ENCODE measurements at places on chromosomes 5 and 9. TPM values are rescaled to one million over a fixed set of nuclear protein-coding genes. Genes with fewer than 3 reads are reported as not detected.

- no peak for DNase-seq
Observed at GRCh38 chr9:99445371-99445891, 223.3 kb downstream of the SEC61B start.

DNA sequence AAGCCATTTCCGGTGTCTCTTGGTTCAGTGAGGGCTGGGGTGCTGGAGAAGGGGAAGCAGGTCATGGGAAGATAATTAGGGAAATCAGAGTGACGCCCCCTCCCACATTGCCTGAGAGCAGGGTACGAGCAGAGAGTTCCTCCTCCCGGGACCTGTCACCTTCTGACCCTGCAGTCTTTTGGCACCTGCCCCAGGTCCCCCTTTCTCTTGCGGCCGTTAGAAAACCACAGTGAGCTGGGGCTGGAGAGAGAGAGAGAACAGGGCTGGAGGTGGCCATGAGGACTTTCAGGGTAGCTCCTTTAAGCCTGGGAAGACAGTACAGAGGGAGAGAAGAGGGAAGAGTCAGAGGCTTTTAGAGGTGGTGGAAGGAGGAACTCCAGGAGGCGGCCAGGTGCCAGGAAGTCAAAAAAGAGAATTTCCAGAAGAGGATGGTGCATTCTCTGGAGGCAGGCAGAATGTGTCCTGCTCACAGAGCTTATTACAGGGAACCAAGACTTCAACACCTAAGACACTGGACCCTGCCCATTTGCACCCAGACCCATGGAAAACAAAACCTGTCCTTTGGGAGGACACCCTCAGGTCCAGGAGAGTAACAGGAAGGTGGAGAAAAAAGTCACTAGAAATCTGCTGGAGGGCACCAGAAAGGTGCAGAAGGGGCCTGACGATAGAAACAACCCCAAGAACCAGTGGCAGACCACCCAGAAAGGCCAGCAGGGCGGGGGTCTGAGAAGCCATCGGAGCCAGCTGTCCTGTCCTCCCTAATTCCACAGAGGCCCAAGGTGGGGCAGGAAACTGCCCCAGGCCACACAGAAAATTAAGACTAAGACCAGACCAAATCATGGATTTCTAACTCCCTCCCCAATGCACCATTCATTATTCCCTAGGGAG is 6.5 kb upstream of the ACSL6 start:
- no peak for DNase-seq

- no peak for DNase-seq
Observed at GRCh38 chr5:31106278-31106677, 87.2 kb upstream of the CDH6 start.

GRCh38 chr9:107694390-107694789 is 204.8 kb upstream of the KLF4 start:
- no peak for DNase-seq

AFAP1L1 gene
- polyA plus RNA-seq: not detected

RAB24 gene
- 26.4 TPM for polyA plus RNA-seq

SCGB3A2 gene
- polyA plus RNA-seq: not detected

GRCh38 chr5:37064442-37064841 is 184.7 kb downstream of the CPLANE1 start:
- DNase-seq: no peak

DNA sequence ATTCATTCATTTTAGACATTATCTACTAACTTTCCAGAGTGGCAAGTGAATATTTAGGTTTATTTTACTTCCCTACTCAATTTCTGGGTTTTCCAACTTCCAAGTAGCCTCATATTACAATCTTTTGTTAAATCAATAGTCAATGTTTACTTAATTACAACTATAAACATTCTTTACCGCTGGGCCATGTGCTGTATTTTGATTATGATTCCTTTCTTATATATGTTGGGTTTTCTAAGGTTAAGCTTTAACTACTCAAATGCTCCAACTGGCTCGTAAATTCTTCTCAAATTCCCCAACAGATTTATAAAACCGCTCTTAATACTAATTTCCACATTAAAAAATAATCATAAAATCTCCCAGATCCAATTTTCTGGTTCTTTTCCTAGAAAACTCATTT is 110.1 kb upstream of the ABCA1 start:
- DNase-seq: no peak

DNA sequence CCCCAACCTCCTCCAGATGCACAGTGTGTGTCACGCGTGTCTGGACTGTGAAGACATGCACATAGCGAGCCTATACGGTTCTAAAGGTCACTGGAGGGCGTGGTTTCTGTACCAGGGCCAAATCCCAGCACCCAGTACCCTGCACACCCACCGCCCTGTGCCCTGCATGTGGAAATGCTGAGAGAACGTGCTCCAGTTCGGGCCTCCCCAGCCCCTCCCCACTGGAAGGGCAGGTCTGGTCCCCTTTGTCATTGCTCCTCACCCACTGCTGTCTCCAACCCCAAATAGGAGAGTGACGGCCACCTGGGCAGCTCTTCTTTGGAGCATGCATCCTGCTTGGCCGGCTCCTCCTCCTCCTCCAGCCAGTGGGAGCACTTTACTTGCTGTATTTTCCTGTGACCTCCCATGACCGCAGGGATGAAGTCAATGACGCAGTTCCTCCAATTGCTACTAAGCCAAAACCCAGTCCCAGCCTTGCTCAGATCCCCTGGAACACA is 116.7 kb downstream of the WNK2 start:
- DNase-seq: no peak

TXNDC8 gene
- polyA plus RNA-seq: not detected

- DNase-seq: no peak
Observed at GRCh38 chr9:128244091-128244836, 31.5 kb downstream of the GOLGA2 start.

FOXI1 gene
- not detected for polyA plus RNA-seq

DNA sequence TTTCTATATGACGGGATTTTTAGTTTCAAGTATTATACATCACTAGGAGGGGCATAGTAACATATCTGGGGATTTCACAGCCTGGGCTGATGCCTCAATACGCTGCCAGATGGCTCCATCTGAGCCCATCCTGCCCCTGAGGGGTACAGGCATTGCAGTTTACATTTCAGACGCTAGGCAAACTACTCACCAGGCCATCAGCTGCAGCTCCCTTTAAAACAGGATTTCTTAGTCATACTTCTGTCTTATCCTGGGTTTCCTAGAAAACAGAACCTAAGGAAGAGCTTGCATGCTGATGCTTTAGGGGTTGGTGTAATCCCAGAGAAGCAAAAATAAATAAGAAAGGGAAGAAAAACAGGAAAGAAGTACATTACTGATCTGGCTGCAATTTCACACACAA is 372.8 kb upstream of the PIK3R1 start:
- DNase-seq: no peak

DNA sequence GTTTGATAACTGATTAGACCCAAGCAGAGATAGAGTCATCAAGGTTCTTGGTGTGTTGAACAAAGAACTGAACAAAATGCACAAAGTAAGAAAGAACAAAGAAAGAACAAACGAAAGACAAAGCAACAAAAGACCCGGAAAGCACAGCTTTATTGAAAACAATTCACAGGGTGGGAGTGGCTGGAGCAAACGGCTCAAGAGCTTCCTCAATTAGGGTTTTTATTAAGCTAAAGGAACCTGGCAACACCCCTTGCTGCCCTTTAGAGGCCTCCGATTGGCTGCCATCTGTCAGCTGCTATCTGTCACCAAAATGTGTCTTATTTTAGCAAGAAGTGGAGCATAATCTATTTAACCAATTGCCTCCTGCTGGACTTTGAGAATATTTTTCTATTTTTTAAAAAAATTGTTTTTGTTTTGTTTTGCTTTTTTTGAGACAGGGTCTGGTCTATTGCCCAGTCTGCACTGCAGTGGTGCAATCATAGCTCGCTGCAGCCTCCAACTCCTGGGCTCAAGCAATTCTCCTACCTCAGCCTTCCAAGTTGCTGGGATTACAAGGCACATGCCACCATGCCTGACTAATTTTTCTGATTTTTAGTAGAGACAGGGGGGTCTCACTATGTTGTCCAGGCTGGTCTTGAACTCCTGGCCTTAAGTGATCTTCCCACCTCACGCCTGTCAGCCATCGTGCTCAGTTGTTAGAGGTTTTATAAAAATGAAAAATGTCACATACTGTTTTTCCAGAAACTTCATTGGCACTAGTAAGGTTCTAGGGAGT is 7.7 kb upstream of the ABO start:
- DNase-seq: no peak

PIK3R1 gene
- polyA plus RNA-seq: 15.3 TPM

GRCh38 chr5:159489779-159490178 is 159.5 kb upstream of the IL12B start:
- DNase-seq: no peak

- DNase-seq: no peak
Observed at GRCh38 chr9:124491049-124491975, 15.9 kb downstream of the NR5A1 start.

PCDHB11 gene
- not detected for polyA plus RNA-seq

DNA sequence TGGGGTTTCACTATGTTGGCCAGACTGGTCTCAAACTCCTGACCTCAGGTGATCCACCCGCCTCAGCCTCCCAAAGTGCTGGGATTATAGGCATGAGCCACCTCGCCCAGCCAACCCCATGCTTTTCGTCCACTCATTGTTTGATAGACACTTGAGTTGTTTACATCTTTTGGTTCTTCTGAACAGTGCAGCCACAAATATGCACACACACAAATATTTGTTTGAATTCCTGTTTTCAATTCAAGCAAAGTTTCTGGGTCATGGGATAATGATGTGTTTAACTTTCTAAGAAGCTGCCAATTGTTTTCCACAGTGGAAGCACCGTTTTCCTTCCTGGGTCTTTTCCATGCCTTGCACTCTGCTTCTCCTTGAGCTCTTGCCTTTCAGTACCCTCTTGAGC is 6.8 kb upstream of the PAEP start:
- DNase-seq: no peak

DNA sequence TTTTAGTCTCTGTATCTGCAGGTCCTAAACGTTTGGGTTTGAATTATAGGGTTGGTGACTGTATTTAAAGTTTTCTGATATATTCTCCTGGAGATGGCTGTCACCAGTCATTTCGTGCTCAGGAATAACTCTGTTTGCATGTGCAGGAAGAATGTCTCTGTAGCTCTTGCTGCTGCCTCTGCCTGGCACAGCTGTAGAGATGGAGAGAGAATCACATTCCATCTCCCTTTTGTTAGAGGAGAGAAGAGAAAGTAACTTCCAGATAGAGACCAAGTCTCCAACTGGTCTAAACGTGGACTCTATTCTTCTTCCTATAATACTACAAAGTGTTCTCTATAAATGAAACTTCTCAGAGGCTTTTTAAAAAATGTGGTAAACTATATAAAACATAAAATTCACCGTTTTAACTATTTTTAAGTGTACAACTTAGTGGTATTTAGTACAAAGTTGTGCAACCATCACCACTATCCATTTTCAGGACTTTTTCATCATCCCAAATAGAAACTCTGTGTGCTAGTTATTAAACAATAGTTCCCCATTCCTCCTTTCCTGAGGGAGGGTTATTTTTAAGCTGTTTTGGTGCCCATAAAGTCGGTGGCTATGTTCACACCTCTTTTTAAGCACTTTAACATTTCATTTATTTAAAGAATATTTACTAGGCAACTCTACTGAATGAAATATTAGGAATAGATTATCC is 20.7 kb upstream of the STARD4 start:
- DNase-seq: no peak

- no peak for DNase-seq
Observed at GRCh38 chr5:169637085-169637548, at the start of gene DOCK2. Gene DOCK2 (plus strand): TSS chr5:169637275. CDS start chr5:169637327, 52 bp downstream.
